NCI-H1436 treated with DMSO at 0.1 percent for 48 hours (cell line): ENCODE measurements at places on chromosomes 12 and 14.

DNA sequence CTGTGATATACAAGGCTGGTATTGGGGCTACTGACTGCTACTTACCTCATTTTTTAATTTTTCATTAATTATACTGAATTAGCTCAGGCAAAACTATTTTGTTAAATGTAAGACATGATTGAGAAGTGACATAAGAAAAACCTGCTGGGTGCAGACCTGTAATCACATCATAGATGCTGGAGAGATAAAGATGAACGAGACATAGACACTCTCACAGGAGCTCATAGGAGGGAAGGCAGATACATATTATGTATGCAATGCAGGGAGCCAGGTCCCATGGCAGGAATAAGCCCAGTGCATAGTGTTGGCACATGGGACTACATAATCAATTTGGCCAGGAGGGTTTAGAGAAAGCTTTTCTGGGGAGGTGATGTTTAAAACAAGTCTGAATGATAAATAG lies 74.9 kb downstream of the PRKCH start:
- DNase-seq, result no peak

DNA sequence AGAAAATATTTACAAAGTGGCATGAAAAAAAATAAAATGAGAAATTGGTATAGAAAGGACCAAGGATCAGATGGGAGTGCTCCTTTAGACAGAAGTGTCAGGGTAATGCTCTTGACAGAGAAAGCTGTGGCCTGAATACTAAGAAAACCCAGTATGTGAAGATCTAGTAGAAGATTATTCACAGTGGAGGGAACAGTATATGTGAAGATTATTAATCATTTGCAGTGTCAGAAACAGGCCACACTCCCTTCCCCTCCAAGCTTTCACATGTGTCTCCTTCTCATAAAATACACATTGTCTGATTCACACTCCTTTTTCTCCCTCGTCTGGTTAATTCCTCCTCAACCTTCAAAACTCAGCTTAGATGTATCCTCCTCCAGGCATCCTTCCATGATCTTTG lies 41.3 kb downstream of the CAPS2 start:
- no peak for DNase-seq

DNA sequence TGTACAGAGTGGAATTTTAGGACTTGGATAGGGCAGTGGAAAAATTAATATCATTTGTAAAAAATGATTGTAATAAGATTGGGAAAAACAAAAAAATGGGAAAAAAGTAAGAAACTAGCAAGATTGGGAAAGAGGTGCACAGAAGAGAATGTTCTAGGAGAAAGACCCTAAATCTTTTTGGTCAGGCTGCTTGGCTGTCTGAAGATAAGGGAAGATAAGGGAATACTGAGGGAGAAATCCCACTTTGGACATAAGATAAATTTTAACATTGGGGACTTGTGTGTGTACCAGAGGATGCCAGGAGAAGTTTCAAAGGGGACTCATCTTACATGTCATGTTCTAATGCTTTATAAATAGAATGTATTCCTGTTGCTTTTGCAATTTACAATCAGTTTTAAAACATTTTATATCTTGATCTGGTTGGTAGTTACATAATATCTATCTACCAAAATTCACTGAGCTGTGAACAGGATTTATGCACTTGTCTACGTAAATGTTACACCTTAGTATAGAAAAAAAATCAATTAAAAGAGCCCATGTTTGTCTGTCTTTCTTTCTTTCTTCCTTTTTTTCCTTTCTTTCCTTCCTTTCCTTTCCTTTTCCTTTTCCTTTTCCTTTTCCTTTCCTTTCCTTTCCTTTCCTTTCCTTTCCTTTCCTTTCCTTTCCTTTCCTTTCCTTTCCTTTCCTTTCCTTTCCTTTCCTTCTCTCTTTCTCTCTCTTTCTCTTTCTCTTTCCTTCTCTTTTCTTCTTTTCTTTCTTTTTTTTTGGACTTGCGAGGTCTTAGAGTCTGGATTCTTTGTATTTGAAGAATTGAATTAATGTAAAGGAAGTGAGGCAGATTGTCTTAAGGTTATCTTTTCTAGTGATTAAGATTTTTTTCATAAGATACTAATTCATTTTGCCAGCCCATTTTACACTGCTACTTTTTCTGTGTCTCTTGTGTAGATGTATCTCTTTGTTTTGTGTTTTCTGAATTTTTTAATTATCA lies 66.1 kb downstream of the KTN1 start:
- DNase-seq, result no peak

GRCh38 chr12:21323736-21324135 lies 11.0 kb downstream of the SLCO1A2 start:
- DNase-seq, result no peak

DNA sequence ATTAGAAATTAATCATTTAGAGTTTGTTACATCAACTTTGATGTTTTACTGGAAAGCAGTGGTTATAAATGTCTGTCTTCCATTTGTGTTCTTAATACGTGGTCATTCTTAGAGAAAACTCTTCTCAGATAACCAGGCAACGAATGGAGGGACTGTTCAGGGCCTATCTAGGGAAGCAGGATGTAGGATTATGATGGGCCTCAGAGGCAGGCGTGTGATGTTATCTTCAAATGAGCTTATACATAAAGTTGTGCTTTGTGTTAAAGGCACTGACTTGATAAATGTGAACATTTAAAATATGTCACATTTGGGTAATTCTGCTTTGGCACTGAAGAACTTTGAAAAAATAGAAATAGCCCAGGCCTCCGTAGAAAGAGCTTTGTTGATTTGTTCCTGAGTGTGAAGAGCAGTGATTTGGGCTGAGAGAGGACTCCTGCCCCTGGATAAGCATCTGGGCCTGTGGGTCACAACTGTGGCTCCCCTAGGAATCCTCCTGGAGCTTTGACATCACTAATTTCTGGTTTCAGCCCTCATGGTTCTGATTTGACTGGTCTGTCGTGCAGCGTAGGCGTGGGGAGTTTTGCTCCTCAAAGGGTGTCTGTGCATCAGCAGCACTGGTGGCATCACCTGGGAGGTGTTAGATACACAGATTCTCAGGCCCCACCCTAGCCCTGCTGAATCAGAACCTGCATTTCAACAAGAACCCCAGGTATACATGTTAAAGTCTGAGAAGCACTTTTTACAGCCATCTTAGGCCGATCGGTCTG lies 55.4 kb downstream of the SAMD4A start:
- DNase-seq, result no peak

- no peak for DNase-seq
Measured at GRCh38 chr12:26077915-26078702, 46.7 kb downstream of the BHLHE41 start.

DNA sequence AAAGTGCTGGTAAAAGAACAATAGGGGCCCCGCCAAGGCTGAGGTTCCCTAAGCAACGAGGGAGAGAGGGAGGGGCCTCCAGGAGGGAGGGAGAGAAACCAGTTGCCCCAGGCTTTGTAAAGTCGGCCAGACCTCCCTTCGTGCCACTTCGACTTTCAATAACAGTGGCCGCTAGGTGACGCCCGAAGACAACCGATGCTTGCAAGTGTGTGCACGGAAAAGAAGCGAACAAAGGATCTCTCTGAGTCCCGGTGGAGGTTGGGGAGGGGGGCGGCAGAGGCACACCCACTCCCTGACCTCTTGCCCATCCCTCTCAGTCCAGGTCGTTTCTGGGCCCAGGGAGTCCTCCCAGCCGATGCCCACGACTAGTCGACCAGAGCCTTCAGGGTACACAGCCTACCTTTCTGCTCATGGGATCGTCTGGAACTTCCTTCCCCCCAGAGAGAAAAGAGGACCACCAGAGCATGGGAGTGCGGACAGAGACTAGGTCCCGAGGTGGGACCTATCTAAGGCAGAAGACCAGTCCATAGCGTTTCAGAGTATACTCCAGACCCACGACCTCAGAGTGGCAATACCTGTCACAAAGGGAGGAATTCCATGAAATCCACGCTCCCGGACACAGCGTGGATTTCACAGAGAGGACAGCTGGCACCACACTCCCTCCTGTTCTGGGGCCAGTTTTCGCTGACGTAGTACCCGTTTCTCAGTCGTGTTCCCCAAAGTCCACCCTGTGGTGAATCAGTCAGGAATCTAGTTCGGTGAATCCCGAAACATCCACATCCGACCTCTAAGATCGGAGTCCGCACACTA lies 262.7 kb upstream of the ALG10B start:
- DNase-seq, result no peak
